ENCODE measurements at places on chromosomes 12 and 14.

DNA sequence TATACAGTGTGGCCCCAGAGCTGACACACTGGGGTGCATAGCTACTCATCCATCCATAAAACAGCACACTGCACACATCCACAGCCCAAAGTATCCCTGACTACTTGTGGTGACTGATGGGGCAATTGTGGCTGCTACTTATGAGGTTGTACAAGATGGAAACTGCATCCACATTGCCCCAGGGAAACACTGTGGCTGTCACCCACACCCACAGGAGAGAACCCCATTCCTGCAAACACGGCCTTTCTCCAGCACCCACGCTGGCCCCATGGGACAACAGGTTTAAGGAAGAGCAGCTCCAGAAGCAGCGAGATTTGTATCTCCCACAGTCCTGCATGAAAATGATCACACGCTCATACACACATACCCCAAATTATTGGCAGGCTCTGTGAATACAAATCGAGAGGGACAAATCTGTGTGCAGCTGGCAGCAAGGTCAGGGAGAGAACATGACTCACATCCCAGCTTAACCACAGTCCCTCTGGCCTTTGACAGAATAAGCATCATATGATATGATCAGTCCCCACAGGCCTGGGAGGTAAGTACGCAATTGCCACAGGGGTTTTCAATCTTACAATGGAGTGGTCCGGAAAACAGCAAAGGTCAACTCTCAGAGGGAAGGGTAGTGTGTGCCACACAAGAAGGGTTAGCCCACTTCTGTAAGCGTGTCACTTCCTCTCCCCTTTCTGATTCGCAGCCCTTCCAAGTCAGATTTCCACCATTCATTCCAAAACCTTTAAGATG is 61.9 kb downstream of the ESR2 start:
- DNase-seq, result no peak

- DNase-seq, result no peak
These were observed 128.9 kb downstream of the SNAPC1 start for GRCh38 chr14:61891170-61891569.

GRCh38 chr14:51354846-51355245 is 114.8 kb downstream of the TMX1 start:
- DNase-seq, result no peak

GRCh38 chr12:70367258-70368141 is 1.4 kb downstream of the KCNMB4 start:
- no peak for DNase-seq

DNA sequence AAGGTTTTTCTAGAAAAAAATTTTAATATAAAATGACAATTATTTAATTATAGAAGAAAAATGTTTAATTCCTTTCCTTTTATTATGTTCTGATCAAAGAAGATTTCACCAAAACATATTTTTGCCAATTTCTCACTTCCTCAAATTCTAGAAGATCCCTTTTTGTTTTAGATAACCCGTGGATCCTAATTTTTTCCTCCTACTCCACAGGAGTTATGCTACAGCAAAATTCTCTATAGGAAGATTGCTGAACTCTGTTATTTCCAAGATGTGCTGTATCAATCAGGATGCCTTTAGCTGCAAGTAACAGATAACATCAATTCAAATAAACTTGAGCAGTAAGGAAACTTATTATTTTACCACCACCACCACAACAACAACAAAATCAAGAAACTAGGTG is 3.8 kb upstream of the SNX6 start:
- no peak for DNase-seq

DNA sequence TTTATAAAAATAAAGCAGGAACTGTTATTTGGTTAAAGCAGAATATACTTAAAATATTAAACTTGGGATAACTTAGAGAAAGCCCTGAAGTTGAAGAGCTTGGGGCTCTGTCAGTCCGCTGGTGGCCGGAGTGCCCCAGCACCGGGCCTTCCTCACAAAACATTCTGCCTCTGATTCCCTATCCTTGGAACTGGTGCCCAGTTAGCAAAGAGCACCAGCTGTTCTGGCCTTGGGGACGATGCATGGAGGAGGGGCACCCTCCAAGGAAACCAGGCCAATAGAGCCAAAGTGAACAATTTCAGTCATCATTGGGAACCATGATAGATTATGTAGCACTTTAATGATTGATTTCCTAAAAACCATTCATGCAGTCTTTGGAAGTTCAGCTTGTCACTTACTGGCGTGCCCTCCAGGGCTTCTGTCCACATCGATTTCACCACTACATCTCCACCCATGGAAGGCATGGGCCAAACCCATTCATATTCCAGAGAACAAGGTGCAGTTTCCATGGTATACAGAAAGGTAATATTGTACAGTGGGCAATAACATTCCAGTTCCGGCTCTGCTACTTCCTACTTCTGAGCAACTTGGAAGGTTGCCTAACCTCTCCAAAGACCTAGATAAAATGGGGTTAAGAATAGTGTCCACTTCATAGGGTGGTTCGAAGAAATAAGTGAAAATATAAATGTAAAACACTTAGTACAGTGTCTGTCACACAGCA is 145.9 kb downstream of the ETV6 start:
- DNase-seq, result no peak

DNA sequence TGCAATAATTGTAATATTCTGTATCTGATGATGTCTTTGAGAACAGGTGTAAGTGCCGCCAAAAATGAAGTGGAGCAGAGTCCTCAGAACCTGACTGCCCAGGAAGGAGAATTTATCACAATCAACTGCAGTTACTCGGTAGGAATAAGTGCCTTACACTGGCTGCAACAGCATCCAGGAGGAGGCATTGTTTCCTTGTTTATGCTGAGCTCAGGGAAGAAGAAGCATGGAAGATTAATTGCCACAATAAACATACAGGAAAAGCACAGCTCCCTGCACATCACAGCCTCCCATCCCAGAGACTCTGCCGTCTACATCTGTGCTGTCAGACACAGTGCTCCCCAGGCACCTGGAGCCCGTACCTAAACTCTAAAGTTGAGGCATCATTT is 268.7 kb downstream of the DAD1 start:
- DNase-seq, result no peak

DNA sequence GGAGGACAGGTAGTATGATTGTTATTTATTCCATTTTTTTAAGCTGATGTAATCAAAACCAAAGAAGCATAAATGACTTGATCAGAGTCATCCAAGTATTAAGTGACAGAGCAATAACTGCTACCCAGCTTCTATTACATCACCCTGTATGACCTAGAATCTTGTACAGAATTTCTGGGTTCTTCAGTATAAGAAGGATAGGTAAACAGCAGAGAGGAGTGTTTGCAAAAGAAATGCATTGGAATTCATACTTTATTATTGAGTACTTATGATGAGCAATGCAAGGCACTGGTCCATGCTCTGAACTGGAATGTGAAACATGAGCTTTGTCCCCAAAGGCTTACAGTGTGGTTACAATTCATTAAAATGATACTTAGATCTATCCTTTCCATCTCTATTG is 916.8 kb downstream of the DIO2 start:
- DNase-seq, result no peak

DNA sequence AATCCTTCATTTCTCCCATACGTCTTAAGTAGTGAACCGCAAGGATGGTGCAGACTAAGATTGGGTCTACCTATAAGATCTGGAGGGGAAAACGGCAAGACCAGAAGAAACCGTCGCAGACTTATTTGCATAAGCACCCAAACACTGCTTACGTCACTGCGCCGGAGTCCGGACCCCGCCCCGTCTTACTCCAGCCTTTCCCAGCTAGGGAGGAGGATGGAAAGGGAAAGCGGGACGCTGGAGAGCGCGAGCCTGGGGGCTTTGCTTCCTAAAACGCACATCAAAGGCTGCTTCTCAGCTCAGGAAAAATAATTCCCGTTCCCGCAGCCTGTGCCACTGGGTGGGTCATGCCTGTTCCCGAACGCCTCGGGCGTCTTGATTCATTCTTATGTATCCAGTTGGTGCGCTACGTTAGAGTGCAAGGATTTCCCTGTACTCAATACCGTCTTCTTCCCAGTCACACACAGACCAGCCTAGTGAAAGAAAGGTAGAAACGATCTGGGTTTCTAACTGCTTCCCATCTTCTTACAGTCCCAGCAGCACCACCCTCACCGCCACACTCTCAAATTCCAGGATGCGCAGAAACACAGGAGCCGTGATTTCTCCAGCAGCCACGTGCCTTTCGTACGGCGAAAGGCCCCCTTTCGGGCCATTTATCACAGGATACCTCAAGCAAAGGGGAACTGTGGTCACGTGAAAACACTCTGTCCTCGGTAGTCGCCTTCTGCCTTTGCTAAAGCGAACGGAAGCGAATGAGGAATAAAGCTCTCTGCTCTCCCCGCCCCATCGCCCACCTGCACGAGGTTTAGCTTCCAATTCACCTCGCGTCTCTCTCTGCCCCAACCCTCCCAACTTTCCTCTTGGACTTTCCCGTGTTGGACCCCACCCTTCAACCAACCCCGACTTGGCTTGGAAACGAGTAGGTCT is 1.1 kb downstream of the SLC6A15 start:
- DNase-seq, result peak; percentile 73

GRCh38 chr14:101865288-101865687 is 99.1 kb upstream of the DYNC1H1 start:
- no peak for DNase-seq
